NCI-H1048 (cell line): ENCODE measurements at places on chromosomes 7 and 10.
A peak's percentile ranks its signal among the peaks of the same experiment; 100 is the strongest.

DNA sequence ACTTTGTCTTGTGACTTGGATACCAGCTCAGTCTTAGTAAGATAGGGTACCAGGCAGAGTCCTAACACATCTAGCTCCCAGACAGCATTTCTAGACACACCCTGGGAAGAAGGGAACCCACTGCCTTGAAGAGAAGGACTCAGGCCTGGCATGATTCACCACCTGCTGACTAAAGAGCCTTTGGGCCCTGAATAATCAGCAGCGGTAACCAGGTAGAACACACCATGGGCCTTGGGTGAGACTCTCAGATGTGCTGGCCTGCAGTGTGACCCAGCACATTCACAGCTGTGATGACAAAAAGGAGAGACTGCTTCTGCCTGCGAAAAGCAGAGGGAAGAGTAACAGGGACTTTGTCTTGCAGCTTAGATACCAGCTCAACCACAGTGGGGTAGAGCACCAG lies 10.4 kb upstream of the TNKS2 start:
- DNase-seq = no peak

GRCh38 chr7:2814946-2815874 lies 28.9 kb downstream of the GNA12 start:
- no peak for DNase-seq

DNA sequence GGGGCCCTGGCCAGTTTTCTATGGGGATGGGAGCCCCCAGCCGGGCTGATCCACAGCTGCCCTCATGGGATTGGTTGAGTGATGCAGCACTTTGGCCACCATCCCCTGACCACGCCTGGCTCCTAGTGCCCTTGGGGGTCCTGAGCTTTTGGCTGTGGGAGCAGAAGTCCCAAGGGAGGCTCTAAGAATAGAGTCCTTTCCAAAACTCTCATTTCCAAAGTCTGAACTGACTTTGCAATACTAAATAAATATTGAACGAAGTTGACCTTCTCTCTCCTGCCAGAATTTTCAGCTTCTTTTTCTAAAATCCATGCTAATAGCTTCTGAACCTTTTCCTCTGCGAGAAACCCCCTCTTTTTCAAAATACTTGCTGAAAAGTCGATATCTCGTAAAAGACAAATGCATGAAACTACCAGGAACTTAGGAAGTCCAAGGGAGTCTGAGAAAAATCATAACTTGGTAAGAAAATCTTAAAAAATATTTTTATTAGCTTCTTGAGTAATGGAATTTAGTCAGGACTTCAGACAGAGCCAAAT lies 62.7 kb upstream of the IGFBP3 start:
- no peak for DNase-seq

- peak; percentile 51 for DNase-seq
Observed at GRCh38 chr7:69564454-69565417, 33.5 kb upstream of the AUTS2 start.

DNA sequence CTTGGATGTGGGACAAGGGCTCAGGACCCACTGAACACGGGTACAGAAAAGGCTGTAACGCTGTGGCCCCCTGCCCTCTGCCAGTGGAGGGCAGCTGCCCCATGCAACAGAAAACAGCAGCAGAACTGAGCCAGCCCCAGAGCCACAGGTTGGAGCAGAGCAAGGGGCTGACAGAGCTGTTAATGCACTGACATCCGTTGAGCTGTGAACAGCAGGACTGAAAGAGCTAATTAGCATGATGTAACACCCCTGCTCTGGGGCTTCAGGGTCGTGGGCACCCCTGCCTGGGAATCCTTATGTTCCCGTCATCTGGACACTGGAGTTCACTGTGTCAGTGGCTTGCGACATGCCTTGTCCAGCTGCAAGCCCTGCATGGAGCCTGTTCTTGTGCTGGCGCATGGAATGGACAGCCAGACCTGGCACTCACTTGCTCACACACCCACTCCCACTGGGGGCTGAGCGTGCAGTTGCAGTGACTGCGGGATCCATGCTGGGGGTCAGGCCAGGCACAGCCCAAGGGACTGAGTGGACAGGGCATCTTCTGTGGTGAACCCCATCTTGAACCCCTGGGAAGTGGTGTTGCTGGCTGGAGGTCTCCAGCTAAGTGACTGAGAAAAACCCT lies 293.7 kb downstream of the DNAJB9 start:
- no peak for DNase-seq

DNA sequence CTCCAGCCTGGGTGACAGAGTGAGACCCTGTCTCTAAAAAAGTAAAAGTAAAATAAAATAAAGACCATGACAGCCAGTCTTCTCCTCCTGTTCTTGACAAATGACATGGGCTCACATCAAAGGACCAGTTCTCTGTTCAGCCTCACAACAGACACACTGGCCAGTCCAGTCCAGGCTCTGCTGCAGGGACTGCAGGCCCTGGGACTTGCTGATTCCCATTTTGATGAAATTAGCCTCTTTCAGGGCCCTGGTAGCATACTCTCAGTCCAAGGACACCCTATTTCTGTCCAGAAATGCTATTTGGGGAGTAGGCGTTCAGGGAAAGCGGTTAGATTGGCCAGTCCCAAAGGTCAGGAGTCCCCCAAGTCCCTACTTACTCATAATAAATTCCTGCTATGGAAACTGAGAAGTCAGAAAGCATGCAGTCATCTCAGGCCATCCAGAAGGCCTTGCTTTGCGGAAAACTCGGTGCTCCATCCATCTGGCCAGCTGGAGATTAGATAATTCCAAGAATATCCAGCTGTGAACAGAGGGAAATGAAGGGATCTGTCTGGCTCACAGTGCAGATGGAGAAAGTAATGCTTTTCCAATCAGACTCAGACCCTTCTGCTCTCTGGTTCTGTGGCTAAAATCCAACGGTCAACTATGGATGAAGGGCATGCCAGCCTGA lies 74.4 kb downstream of the RAB11FIP2 start:
- DNase-seq = no peak
